ENCODE measurements at places on chromosomes 6 and 20.

GRCh38 chr6:137846274-137846673, 20.8 kb upstream of the TNFAIP3 start:
- no peak for DNase-seq

DNA sequence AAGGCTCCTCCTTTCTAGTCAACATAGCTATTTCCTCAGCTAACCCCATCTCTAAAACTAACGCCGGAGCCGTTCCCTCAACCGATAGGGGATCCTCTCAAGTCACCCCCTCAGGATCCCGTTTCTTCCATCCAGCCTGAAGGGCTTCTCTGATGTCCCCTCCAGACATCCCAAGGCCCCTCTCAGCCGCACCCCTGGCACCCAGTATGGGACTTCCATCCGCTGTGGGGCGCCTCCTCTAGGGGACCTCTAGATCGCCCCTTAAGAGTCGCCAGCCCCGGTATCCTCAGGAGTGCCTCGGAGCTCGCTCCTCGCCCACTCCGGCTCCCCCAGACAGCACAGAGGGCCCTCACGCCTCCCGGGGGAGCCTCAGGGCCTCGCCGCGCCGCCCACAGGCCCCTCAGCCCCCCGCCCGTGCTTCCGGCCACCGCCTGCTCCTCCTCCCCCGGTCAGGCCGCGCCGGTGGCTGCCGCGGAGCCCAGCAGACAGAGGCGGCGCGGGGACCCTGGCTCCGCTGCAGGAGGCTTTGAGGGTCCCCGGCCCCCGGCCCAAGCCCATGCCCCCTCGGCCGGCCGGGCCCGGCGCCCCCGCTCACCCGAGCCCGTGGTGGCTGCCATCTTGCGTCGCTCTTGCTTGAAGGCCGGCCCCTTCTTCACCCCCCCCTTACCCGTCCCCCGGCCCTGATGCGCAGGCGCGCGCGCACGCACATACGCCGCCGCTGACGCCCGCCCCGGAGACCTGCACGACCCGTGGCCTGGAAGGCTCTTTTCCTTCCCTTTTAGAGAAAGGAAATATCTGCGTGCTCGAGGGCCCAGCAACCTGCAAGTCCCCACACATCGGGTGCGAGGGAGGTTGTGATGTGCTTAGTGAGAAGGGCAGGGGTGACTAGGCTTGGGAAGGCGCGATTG, at the start of gene UBE2V1:
TSS of gene UBE2V1 (minus strand) at position 639 of the 908 bp plus-strand sequence. CDS start at position 617, 22 bp downstream.
- peak; percentile 94 for DNase-seq

DNA sequence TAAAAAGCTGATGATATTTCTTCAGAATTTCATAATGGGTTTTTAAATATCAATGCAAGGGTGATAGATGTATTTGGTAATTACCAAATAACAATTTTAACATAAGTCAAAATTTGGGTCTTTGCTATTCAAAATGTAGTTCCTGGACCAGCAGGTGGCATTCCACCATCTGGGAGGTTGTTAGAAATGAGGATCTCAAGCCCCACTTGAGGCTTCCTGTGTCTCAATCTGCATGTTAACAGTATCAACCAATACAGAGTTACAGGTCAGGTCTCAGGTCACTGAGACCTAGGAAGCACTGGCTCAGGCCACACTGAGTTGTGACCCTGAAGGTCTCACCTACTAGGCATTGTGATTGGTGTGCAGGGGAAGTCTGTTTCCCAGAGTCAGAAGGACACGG, 57.2 kb upstream of the MTRF1L start:
- no peak for DNase-seq

DNA sequence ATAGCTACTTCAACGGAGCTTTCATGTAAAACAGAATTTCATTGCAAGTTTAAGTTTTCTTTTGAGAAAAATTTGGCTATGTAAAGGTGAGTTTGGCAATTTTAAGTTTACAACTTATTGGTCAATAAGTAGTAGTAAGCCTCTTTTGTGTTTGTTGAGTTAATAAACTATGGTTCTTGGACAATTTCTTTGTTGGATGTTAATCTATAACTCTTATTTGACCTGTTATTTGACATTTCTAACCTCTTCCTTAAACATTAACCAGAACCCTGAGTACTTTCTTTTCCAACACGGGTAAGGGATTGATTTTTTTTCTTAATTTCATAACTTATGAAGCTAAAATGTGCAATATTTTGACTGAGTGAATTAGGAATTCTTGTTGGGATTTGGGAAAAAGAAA, 354.4 kb downstream of the PRKN start:
- DNase-seq = no peak

GRCh38 chr20:59139998-59140397, 23.6 kb upstream of the ZNF831 start:
- DNase-seq = no peak

DNA sequence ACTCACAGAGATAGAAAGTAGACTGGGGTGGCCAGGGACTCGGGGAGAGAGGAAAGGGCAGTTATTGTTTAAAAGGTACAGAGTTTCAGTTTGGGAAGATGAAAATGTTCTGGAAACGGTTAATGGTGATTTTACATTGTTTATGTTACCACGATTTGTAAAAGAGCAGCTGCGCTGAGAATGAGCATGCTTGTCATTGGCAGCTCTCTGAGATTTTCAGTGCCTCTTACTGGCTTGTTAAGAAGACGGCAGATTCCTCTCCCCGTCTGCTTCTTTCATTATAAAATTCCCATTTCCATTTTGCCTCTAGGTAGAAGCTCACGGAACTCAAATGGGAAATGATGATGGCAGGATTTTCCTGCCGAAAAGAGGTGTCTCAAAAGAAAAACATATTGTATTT, 39.7 kb upstream of the PPP1R3G start:
- DNase-seq = no peak

GRCh38 chr6:142276256-142276655, 25.6 kb upstream of the ADGRG6 start:
- no peak for DNase-seq

DNA sequence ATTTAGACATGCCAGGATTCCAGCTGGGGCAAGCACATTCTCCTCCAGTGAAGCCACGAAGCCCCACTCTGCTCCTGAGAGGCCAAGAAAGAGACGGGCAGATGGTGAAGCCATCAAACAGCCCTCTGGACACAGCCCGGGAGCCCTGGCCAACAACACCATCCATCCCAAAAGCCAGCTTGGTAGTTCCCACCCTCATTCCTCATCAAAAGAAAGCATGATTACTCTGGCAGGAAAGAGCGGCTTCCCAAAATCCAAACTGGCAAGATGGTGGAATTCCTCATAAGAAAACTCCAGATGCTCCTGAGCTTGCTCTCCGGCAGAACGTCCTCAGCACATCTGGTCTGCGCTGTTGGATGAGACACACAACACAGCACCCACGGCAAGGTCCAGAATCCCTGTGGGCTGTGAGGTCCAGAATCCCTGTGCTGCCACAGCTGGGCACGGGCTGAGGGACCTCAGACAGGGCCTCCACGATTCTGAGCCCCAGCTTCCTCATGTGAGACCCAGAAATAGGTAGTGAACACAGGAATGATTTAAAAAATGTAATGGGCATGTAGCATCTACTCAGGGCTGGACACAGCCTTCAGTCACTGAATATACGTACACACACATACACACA, 52.6 kb downstream of the THBS2 start:
- DNase-seq = no peak

GRCh38 chr20:9130521-9130920, 61.6 kb downstream of the PLCB4 start:
- no peak for DNase-seq

DNA sequence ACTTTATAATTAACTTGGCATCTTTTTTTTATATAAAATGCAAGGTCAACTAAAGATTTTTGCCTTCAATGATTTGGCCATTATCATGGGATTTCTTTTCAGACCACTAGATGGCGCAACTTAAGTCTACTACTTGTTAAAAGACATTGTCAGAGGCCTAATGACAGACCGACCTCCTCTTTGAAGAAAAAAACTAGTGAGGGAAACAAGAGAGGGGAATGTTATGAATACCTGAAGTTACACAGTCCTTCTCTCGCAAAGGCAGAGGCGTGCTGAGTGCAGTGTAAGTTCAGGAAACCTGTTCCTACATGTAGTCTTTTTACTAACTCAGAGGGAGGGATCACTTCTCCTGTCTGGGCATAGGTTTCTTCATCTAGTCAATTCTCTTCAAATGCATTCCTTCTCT, 9.3 kb downstream of the TRAPPC3L start:
- peak; percentile 61 for DNase-seq

DNA sequence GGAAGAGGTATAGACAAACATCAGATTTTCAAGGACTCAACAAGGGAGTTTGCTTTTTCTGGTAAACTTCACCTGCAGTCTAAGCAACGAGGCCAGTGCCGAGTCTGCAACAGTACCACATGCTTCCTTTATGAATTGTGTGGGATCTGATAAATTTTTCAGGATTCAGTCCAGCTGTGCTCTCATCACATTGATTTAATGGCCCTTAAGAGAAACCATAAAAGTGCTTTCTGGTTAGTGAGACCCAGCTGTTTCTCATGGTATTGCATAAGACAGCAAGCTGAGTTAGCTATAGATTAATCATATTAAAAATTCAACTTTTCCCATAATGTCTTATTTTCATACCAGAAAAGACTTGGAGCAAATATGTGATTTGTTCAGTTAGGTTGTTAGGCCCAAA, 291.4 kb downstream of the CENPW start:
- no peak for DNase-seq

DNA sequence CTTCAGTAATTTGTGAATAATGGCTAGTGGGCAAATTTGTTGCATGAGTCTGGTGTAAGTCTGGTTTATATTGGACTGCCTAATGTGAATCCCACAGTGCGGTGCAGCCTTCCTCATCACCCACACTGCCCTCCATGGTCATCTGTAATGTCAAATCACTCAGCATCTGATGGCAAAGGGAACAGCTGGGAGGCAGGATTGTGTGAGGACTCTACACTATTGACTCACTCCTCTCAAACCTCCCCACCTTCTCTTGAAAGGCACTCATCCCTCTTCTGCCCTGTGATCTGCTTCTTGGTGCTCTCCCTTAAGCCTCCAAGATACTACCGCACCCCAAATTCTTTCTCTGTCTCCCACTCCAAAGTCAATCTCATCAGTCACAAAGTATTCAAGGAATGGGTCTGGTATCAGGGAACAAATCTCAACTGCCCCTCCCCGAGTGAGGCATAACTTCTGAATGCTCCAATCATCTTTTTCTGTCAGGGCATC, 146.0 kb upstream of the BEND6 start:
- no peak for DNase-seq

- DNase-seq = no peak
Observed at GRCh38 chr6:132063738-132064137, 112.6 kb upstream of the CCN2 start.

DNA sequence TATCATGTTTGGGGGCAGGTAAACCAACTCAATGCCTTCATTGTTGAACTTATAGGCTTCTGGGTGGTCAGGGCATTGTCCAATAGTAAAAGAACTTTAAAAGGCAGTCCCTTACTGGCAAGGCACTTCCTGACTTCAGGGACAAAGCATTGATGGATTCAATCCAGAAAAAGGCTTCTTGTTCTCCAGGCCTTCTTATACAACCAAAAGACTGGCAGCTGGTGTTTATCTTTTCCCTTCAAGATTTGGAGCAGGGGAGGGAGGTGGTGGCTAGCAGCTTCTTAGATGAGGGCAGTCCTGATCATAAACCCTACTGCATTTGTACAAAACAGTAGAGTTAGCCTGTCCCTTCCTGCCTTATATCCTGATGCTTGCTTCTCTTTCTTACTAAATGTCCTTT, 57.5 kb downstream of the NCOA3 start:
- DNase-seq = no peak

- DNase-seq = no peak
Observed at GRCh38 chr6:51467231-51467952, 620.0 kb downstream of the PKHD1 start.

DNA sequence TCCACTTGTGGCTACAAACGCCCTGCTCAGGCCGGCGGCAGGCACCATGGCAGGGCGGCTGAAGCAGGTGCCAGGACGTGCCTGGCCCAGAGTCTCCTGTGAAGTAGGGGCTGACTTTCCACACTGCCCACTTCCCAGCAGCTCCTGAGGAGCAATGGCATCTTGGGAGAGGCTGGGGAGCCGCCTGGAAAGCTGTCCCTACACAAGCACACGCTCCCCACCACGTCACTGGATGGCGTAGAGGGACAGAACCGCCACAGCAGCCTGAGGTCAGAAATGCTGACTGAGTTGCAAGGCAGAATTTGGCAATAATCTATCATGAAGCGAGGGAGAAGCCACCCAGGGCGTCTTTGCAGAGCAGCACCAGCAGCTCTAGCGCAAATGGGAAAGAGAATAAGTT, 86.3 kb downstream of the NINL start:
- DNase-seq = no peak

DNA sequence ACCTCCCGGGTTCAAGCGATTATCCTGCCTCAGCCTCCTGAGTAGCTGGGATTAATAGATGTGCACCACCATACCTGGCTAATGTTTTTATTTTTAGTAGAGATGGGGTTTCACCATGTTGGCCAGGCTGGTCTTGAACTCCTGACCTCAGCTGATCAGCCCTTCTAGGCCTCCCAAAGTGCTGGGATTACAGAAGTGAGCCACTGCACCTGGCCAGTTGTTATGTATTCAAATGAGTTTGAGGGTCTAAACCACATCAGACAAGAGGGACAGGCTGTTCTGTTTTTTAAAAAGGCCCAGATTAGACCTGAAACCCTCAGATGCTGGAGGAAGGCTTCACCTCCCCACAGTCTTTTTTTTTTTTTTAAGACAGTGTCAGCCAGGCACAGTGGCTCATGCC, 4.1 kb upstream of the SPAG4 start:
- DNase-seq = no peak

DNA sequence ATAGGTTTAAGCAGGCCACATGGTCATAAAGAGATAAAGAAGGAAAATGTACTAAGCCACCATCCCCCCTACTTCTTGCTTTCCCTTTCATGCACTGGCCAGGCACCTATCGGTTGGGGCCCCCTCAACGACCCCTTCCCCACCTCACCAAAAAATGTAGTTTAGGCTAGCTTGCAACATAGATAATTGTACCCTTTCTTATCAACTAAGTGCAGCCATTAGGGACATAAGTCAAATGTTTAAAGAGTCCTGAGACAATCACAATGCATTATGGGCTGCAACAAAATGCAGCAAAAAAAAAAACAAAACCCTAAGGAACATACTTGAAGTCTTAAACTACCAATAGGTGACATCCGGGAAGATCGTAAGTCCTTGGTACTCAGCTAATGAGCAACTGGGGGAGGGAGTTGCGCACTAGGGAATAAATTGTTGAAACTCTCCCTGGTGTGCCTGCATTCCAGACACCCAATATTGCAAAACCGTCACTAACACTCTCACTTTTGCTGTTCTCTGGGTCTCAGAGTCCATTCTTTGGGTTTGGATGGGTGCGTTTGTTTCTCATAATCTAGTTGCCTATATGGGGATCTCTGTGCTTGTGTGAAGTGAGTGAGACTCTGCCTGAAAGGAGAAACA, 12.4 kb upstream of the HLA-G start:
- DNase-seq = no peak

- no peak for DNase-seq
Observed at GRCh38 chr6:89098461-89098860, 17.9 kb downstream of the PNRC1 start.

- DNase-seq = no peak
Observed at GRCh38 chr6:44036196-44036595, 91.1 kb downstream of the MRPL14 start.

DNA sequence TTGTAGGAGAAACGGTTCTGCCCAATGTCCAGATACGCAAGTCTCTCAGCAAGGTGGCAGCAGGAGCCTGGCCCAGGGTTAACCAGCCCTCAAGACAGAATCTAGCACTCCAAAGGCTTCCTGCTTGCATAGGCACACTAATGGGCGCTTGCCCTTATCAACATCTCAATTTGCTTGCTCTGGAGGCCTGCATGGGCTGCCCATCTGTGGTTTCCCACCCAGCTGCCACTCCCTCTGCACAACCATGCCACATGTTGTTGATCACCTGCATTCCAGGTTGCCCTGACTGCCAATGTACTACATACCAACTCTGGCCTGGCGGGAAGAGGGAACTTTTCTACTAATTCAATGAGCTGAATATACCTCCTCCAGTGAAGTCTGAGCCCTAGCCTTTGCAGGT, 74.6 kb downstream of the ATG5 start:
- no peak for DNase-seq

All from activated CD8-positive, alpha-beta memory T cell treated with anti-CD3 and anti-CD28 coated beads for 24 hours (primary cell).